Fibroblast of lung (primary cell): ENCODE measurements at places on chromosomes 16 and 17.

GRCh38 chr16:58843675-58844074 lies 109.6 kb upstream of the GOT2 start:
- DNase-seq = peak; percentile 49

- DNase-seq = no peak
Measured at GRCh38 chr16:3120435-3120834, 8.0 kb downstream of the ZNF205 start.

GRCh38 chr16:88287219-88287618 lies 95.5 kb upstream of the ZNF469 start:
- peak; percentile 19 for DNase-seq

- DNase-seq = no peak
Measured at GRCh38 chr17:8455665-8456209, 20.1 kb downstream of the NDEL1 start.

DNA sequence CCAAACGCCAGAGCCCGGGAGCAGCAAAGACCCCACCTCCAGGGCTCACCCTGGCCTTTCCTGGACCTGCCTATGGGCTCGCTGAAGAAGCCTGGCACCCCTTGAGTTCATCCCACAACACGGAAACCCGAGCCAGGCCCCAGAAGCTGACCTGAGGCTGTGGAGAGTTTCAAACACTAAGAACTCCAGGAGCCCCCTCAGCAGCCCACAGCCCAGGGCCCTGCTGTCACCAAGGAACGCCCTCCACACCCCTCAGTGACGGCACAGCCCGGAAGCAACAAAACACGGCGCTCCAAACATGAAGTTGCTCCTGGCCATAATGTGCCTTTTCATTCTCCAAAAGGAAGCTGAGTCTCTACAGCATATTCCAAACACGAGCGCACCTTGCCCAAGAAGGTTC lies 9.2 kb downstream of the SLC38A10 start:
- no peak for DNase-seq

- no peak for DNase-seq
Measured at GRCh38 chr17:52420555-52421078, 262.1 kb upstream of the CA10 start.

DNA sequence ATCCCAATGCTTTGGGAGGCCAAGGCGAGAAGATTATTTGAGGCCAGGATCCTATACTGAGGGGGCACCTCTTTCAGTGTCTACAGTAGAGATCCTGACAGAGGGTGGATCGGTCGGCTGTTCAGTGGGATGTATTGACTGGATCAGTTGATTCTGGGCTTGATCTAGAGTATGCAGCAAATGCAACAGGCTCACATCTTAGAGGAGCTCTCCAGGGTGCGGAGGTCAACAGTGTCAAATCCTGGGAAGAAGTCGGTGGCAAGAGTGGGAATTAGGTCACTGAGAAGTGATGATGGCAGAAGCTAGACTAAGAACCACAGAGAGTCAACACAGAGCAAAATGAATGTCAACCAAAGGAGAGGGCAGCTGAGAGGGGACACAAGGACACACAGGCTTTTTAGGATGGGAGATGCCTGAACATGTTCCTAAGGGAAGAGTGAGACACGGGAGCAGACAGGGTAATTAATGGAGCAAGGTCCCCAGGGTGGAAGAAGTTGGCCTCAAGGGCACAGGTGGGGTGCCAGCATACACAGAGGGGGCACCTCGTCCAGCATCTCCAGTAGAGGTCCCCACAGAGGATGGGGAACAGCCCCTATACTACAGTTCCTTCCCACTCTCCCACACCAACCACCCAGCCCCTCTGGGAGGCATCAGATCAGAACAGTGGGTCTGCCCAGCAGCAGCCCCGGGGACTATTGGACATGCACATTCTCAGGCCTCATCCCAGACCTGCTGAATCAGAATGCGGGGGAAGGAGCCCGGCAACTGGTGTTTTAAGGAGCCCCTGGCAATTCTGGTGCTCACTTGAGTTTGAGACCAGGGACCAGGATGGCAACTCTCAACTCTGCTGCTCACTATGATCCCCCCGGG lies 10.0 kb upstream of the CYTH1 start:
- no peak for DNase-seq

GRCh38 chr17:73231395-73231794 lies 30.3 kb downstream of the CPSF4L start:
- DNase-seq = peak; percentile 21

DNA sequence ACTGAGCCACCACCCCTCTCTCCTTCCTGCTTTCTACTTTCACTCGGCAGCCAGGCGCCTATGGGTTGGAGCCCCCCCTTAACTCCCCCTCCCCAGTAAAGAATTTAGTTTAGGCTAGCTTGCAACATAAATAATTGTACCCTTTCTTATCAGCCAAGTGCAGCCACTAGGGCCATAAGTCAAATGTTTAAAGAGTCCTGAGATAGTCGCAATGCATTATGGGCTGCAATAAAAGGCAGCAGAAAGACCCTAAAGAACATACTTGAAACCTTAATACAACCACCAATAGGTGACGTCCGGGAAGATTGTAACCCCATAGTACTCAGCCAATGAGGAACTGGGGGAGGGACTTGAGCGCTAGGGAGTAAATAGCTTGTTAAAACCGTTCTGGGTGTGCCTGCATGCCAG lies 40.5 kb downstream of the C16orf82 start:
- no peak for DNase-seq

DNA sequence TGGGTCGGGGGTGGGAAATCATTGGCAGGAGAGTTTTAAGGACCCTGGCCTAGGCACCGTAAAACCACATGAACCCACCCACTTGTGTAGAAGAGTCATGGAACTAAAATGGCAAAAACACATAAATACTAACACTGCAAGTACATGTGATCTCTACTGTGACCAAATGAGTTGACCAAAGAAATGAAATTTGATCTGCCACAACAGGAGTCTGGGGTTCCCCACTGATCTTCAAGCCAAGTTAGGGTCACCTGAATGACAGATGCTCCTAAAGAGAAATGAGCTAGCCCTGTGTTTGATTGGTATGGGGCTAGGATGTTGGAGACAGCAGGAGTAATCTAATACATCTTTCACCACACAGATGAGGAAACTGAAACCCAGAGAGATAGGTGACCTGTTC lies 21.5 kb upstream of the SKAP1 start:
- DNase-seq = no peak

- DNase-seq = no peak
Measured at GRCh38 chr16:74320707-74321106, 24.1 kb downstream of the PSMD7 start.

GRCh38 chr17:304461-304860 lies 48.1 kb downstream of the RPH3AL start:
- peak; percentile 20 for DNase-seq

- no peak for DNase-seq
Measured at GRCh38 chr17:39782980-39783379, 45.2 kb downstream of the GRB7 start.

DNA sequence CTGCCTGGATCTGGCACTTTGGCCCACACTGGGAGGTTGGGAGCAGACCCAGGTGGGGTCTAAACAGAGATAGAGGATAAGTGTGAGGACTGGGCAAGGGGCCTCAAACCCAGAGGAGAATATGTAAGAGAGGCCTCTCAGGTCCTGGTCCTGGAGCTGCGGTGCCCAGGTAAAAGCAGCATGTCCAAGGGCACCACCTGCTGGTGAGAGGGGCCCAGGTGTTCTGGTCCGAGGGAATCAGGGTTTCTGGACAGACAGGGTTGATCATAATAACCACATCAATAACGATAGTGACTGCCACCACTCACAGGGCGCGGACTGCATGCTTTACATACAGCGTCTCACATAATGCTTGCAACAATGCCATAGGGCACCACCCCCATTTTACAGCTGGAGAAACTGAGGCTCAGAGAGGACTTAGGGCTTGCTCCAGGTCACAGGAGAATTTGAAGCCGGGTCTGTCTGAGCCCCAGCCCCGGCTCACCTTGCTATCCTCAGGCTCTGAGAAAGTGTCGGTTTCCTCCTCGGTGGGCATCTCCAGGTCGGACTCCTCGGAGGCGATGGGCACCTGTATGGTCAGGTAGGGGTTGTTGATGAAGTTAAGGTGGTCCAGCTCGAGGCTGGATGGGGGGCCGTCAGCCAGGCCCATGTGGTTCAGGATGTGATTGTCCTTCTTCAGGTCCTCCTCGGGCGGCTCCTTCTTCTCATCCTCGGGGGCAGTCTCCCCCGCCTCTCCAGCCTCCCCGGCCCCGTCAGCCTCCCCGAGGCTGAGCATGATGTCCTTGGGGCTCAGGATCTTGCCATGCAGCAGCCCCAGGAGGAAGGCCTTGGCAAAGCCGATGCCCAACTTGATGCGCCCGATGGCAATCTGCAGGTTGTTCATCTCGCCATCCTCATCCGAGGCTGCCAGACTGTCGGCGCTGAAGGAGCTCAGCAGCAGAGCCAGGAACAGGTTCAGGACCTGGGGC lies 19.1 kb upstream of the CD79B start:
- DNase-seq = no peak
